T-helper 17 cell (primary cell): ENCODE measurements at places on chromosomes 7 and 10.
A peak's percentile ranks its signal among the peaks of the same experiment; 100 is the strongest.

DNA sequence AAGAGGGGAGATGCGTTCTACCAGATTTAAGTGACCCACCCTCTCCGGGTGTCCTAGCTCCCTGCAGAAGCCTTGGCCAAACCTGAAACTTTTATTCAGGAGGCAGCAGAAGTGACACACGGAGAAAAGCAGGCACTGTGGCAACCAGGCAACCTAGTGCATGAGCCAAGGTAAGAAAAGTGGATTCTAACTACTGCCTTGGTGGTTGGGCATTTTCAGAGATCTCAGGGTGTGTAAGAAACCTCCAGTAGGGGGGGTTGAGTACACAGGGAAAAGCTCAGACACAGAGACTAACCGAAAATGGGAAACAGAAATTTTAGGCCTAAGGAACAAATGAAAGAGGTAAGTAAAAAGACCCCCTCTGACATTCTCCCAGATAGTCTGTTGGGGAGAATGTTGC is 645.7 kb downstream of the ANKRD7 start:
- no peak for DNase-seq

- no peak for DNase-seq
Observed at GRCh38 chr7:37663693-37664092, 19.9 kb upstream of the GPR141 start.

- DNase-seq = no peak
Observed at GRCh38 chr10:21100871-21101514, 203.9 kb upstream of the NEBL start.

DNA sequence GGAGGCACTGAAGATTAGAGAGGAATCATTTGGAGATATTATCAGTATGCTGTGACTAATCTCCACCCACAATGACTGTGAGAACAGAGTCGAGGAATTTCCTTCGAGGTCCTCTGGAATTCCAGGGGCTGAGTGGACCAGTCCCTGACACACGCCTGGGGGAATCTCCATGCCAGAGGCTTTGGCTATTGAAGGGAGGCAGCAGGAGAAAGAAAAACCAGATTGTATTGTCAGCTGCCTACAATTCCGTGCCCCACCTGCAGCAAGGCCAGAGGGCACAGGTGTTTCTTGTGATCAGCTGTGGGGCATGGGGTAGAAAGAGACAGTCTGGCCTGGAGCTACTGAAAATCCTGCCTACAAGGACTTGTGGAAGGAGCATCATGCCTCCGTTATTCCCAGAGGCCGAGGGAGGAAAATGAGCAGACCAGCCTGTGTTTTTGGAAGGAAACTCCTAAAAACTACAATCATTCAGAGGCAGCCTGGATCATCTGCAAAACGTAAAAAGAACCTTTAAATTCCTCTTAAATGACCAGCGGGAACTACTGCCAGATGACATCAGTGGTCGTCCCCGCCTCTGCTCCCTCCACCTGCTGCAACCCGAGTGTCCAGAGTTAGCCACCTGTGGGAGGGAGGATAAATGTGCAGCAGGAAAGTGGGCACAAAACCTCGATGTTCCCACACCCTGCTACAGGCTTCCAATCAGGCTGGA is 25.4 kb upstream of the ANK3 start:
- no peak for DNase-seq

GRCh38 chr10:102868911-102869257 is 386 bp upstream of the AS3MT start:
- DNase-seq = no peak

- DNase-seq = no peak
Observed at GRCh38 chr7:143286522-143286890, 1.6 kb upstream of the CASP2 start.

- no peak for DNase-seq
Observed at GRCh38 chr7:66206119-66206933, 1.2 kb downstream of the TPST1 start.

- DNase-seq = no peak
Observed at GRCh38 chr7:42572056-42572455, 335.0 kb upstream of the GLI3 start.

GRCh38 chr7:108589874-108590273 is 20.2 kb downstream of the DNAJB9 start:
- DNase-seq = no peak

DNA sequence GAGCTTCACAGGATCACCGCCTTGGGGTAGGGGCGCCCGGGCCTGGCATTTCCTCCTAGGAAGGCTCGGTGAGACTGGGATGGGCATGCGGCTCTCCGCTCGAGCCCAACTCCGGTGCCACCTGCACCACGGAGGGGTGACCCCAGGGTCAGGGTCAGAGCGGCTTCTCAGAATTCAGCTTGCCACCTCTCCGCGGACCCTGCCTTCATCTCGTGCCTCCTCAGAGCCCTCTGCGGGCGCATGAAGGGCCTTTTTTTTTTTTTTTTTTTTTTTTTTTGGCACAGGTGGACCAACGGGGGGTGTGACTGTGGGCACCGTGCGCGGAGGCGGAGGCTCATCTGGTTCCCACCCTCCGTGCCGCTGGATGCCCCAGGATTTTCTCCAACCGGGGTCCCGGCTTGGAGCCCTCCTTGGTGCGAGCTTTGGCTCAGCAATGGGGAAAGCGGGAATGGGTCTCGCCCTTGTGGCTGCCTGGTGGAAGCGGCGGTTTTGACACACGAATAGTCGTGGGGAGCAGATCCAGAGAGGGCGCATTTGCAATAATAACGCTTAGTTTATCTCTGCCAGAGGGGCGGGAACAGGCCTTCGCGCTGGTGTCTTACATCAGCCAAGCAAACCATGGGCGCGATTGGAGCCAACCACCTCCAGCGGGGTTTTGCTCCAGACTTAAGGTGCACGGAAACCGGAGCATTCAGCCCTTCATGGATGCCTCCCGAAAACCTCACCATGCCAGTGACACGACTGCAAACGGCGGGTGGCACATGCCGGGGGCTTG is 5.0 kb upstream of the TNRC18 start:
- DNase-seq = no peak

DNA sequence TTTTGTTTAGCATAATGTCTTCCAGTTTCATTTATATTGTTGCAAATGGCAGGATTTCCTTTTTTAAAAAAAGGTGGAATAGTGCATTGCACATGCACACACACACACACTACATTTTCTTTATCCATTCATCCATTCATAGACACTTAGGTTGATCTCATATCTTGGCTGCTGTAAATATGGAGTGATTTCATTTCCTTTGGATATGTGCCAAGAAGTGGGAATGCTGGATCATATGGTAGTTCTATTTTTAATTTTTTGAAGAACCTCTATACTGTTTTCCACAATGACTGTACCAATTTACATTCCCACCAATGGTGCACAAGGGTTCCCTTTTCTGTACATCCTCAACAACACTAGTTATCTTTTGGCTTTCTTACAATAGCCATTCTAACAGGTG is 68.9 kb downstream of the EBLN1 start:
- no peak for DNase-seq

DNA sequence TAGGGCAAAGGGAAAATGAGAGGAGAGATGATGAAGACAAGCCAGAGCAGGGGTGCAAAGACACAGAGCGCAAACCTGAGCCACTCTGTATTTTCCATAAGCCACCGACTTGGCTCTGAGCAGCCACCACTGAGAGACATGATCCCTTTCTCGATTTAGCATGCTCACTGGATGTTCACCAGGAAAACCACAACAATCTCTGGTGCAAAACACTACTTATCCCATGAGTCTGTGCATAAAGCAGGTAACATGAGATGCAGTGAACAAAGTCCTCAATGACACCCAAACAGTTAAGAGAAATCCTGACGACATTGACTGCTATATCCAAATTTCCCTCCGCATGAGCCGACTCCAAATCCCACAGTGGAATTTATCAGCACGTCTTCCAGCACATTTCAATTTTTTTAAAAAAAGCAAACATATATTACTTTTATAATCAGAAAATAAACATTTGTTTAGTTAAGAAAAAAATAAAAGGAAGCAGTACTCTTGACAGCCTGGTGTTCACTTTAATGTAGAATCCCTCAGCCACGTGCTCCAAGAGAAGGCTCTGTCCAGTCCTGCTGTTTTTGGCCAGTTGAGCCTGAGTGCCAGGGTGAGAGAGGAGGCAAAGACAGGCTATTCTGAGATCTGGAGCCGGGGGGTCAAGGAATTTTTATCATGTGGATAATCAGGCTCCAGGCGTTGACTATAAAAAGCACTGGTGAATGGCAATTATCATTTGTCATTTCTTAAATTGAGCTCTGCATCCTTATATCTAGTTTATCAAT is 238.4 kb downstream of the KCNMA1 start:
- DNase-seq = no peak

DNA sequence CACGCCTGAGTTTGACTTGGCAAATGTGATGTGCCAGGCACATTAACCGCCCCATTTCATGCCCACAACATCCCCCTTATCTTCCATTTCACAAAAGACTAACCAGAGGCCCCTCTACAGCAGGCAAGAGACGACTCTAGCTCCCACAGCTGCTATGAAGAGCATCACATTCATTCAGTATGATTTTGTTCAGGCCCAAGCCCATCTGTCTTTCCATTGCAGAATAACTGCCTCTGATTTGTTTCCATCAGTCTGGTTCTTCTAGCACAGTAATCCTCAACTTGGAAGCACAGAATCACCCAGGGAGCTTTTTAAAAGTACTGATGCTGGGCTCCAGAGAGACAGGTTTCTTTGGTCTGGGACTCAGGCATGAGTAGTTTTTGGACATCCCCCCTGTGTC is 169.7 kb downstream of the NEURL1 start:
- no peak for DNase-seq

DNA sequence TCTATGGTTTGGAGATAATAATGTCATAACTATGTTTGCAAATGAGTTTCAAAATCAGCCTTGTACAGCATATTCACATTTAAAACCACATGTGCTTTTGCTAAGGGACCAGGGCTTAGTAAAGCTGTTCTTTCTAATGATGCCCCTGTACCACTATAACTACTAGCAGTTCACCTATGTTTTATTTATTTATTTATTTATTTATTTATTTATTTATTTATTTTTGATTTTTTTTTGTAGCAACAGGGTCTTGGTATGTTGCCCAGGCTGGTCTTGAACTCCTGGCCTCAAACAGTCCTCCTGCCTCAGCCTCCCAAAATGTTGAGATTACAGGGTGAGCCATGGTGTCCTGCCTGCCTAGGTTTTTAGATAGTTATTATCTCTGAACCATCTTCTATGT is 96.9 kb downstream of the CFAP58 start:
- no peak for DNase-seq

- peak; percentile 63 for DNase-seq
Observed at GRCh38 chr7:140696680-140697446, at the start of gene NDUFB2. Gene NDUFB2, plus strand, starts transcription at chr7:140696708. Its CDS starts 37 bp downstream, at chr7:140696745.

DNA sequence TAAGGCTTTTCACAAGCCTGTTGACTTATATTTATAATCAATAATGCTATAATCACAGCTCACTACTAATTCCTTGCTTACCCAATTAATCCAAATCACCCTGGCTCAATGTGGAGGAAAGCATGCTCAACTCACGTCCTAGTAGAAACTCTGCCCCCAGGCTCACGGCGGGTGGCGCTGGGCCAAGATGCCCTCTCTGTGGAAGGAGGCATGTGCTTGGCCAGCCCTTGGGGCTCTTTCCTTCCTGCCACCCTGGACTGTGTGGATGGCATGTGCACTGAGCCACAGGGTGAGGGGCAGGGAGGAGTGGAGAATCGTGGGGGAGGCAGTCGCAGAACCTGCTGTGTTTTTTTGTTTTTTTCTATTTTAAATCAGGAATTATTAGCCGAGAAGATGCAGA is 96.2 kb downstream of the SH2D4B start:
- DNase-seq = no peak

DNA sequence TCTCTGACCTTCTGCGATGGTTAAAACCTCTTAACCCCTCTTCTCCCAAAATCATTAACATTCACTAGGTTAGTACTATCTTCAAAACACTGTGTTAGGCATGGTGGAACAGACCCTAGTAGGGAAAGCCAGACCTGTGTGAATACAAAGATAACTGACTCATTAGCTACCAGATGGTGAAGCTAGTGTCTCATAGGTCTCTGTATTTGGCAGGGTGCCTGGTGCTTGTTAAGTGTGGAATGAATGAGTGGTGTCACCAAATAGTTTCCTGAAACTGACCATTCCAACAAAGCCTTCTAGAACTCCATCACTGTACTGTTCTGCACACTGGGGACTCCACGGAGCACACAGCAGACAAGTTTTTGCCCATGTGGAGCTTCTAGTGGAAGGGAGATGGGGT is 27.7 kb upstream of the TM9SF3 start:
- no peak for DNase-seq

DNA sequence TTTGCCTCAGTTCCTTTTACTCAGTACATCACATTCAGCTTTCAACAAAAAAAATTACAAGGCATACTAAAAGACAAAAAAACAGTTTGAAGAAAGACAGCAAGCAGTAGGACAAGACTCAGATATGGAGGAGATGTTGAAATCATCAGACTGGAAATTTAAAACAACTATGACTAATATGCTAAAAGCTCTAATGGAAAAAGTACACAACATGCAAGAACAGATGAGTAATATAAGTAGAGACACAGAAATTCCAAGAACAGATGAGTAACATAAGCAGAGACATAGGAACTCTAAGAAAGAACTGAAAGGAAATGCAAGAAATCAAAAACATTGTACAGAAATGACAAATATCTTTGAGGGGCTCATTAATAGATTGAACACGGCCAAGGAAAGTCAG is 402.6 kb downstream of the NEBL start:
- no peak for DNase-seq

DNA sequence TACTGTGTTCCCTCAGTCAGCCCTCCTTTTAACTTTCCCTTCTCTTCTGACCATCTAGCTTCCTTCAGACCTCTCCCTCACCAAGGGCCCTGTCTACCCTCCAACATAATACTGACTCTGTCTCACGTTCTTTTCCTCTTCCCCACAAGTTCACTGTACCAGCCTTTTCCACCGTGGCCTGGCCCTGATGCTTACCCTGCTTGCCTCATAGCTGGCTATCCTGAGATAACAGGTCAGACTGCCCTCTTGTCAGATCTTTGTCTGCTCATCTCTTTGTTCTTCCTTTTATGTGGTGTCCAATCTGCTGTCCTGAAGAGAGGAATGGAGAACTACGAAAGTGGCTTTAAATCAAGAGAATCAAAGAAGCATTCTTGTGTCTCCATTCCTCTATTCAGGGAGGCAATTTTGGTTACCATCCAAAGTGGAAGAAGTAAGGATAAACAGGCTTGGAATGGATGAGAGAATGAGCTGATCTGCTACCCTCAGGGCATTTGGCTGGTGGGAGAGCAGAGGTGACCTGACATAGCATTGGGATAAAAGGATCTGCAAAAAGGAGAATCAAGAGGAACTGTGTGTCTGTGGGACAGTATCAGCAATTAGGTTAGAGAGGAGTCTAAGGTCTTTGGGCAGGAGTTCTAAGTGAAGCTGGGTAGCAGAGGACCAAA is 8.1 kb downstream of the BTAF1 start:
- no peak for DNase-seq

GRCh38 chr7:139043823-139044812 is 8.3 kb upstream of the ZC3HAV1L start:
- DNase-seq = peak; percentile 38
